T47D (cell line): ENCODE measurements at places on chromosomes 12 and 14.

DNA sequence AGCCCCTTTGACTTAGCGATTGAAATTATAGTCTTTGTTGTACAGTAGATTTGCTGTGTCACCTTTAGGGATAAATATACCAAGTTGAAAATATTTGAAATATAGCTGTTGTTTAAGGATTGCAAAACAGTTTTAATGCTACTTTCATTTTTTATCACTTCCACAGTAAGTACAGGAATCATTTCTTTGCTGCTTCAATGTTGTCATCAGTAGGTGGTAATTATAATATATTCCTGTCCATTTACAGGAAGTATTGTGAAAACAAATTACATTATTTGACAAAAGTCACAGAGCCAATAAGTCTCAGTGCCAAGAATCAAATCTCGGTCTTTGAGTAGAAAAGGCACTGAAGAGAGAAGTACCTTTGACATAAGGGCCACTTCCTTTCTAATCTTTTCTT lies 342.6 kb upstream of the RGS6 start:
- DNase-seq: no peak

GRCh38 chr12:19988948-19989347 lies 379.4 kb upstream of the PDE3A start:
- no peak for DNase-seq

- DNase-seq: no peak
Observed at GRCh38 chr12:132489078-132489601, 811 bp upstream of the FBRSL1 start.

DNA sequence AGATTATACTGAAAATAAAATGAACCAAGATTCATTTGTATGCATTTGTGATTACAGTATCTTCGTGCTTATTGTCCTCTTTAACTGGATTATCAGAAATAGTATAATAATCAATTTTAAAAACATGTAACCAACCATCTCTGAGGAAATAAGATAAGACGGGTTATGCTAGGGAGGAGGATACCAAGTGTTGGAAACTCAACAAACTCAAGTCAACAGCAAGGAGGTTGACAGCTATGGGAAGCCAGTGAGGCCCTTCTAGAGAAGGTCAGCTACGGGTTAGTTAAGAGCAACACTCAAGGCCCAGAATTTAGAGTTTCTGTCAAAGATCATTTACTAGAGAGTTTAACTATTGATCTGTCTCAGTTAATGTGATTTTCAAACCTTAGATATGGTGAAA lies 137.2 kb downstream of the PDZRN4 start:
- no peak for DNase-seq

DNA sequence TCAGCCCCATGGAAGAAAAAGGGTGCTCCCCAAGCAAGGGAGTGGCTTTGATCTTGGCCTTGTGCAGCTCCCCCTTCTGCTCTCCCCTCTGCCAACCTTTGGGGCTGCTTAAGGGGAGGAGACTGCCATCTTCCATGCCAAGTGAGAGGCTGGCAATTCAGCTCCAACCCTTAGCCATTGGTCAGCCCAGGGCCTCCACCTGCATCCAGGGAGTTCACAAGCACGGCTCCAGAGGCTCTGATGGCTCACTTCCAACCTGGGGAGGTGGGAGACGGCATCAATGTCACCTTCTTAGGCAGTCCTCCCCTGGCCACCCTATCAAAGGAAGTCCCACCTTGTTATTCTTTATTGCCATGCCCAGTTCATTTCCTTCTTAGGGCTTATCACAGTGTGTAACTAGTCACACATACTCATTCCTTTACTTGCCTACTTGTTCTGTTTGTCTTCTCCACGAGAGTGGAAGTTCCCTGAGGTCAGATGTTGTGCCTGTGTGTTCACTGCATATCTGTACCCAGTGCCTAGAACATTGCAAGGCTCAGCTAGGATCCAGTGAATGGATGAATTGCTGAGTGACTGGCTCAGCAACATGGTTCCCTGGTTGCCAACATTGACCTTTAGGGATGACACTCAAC lies 5.0 kb downstream of the HDAC7 start:
- no peak for DNase-seq

DNA sequence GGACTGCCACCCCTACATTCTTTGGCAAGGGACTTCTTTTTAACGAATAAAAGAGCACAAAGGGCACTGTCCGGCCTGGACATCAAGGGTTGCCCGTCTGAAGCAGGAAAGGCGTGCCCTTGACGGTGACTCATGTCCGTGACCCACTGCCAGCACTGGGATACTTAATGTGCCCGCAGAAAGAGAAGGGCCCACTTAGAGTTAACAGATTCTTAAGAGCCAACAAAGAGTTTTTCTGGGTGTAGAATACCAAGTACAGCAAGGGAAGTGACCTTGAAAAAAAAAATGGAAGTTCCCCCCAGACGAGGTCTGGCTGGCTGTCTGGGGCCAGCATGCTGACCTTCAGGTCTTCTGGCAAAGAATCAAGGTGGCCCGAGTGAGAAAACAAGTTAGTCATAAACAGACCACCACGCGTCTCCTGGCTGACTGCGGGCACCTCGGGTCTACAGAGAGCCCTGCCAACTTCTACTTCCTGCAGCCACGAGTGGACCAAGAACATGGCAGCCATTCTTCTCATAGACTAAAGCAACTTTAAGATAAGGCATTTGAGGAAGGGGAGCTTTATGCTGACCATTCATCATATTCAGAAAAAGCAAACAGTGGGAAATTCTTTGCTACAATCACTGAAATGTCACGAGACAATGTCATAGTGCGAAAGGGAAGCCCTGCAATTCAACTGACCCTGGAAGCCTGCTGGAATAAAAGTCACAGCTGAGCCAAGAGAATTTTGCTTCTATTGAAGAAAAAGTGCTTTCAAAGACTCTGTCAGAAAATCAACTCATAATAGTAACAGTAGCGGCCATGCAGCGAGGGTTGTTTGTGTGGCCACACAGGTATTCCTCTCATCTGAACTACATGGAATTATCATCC lies 10.5 kb upstream of the SELPLG start:
- no peak for DNase-seq

DNA sequence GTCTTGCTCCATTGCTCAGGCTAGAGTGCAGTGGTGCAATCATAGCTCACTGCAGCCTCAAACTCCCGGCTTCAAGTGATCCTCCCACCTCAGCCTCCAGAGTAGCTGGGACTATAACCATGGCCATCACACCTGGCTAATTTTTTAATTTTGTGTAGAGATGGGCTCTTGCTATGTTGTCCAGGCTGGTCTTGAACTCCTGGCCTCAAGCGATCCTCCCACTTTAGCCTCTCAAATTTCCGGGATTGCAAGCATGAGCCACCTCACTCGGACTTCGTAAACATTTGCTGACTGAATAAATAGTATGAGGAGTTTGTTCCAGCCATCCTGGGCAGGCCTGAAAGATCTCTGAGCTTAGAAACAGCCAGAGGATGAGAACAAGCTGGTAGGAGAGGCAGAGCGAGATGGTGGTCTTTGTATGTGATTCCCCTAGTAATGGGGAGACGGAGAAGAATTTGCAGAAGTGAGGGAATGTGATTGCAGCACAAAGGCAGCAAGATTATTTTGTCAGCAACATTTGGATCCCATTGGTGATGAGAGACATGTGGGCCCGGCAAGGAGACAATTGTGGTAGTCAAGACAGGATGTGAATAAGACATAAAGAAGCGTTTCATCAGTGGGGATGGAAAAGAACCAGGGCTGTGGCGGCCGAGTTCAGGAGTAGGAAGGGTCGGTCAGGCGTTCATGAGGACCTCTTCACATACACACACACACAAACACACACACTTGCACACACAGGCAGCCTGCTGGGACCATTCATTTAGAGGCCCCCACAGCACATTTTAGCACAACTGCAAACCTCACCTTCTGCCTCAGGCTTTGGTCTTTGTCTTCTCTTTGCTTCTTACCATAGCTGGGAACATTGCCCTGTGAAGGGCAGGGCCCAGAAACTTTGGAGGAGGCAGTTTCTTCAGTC lies 155.5 kb downstream of the ZFP36L1 start:
- DNase-seq: no peak

GRCh38 chr12:92049403-92049802 lies 96.2 kb downstream of the BTG1 start:
- no peak for DNase-seq
